NCI-H187 treated with DMSO at 0.1 percent for 48 hours (cell line): ENCODE measurements at places on chromosomes 7 and 10.

- no peak for DNase-seq
Measured at GRCh38 chr10:11386044-11386443, 225.4 kb downstream of the USP6NL start.

GRCh38 chr7:100166317-100166940 lies 2.0 kb downstream of the GAL3ST4 start:
- DNase-seq, result no peak

- no peak for DNase-seq
Measured at GRCh38 chr7:157548691-157549303, 212.0 kb downstream of the DNAJB6 start.

DNA sequence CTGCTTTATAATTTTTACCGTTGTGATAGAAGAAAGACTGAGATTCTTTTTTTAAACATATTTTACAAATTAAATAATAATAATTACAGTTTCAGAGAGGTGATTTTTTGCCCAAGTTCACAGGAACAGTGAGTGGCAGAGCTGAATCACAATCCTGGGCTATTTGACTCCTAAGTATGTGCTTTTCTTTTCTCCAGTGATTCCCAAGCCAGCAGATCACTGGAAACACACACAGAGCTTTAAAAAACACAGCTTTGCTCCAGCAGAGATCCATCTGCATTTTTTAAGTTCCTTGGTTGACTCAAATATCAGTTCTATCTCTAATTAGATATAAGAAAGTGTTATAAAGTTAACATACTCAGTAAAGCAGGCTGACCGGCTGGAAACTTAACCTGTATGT lies 69.0 kb downstream of the AHR start:
- no peak for DNase-seq

- no peak for DNase-seq
Measured at GRCh38 chr7:42886893-42887505, 24.9 kb downstream of the C7orf25 start.

DNA sequence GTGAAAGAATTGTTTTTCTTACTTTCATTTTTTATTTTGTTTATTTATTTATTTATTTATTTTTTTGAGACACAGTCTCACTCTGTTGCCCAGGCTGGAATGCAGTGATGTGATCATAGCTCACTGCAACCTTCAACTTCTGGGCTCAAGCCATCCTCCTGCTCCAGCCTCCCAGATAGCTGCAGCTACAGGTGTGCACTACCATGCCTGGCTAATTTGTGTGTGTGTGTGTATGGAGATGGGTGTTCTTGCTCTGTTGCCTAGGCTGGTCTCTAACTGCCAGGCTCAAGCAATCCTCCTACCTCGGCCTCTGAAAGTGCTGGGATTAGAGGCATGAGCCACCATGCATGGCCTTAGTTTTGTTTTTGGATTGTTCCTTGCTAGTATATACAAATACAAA lies 55.4 kb upstream of the TRIM8 start:
- DNase-seq, result no peak

GRCh38 chr10:65313406-65313805 lies 1612.4 kb upstream of the LRRTM3 start:
- no peak for DNase-seq

DNA sequence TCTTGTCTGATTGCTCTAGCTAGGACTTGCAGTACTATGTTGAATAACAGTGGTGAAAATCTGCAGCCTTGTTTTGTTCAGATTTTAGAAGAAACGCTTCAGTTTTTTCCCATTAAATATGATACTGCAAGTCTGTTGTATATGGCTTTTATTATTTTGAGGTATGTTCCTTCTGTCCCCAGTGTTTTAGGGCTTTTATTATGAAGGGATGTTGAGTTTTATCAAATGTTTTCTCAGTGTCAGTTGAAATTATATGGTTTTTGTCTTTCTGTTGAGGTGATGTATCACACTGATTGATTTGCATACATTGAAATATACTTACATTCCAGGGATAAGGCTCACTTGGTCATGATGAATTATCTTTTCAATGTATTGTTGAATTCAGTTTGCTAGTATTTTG lies 60.5 kb upstream of the HELLS start:
- no peak for DNase-seq

DNA sequence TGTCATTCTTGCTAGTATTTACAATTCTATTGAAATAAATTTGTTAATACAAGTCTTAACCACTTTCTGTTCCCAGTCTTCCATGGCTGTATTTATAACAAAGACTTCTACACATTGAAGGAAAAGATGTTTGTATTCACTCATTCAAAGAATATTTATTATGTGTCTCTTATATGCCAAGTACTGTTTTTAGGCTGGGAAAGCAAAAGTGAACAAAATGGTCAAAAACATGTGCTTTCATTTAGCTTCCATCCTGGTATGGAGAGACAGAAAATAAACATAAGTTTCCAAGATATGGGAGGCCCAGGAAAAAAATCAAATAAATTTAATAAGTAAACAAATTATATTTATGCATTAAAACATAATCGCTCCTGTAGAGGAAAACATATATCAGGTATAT lies 22.9 kb downstream of the CPED1 start:
- DNase-seq, result no peak

DNA sequence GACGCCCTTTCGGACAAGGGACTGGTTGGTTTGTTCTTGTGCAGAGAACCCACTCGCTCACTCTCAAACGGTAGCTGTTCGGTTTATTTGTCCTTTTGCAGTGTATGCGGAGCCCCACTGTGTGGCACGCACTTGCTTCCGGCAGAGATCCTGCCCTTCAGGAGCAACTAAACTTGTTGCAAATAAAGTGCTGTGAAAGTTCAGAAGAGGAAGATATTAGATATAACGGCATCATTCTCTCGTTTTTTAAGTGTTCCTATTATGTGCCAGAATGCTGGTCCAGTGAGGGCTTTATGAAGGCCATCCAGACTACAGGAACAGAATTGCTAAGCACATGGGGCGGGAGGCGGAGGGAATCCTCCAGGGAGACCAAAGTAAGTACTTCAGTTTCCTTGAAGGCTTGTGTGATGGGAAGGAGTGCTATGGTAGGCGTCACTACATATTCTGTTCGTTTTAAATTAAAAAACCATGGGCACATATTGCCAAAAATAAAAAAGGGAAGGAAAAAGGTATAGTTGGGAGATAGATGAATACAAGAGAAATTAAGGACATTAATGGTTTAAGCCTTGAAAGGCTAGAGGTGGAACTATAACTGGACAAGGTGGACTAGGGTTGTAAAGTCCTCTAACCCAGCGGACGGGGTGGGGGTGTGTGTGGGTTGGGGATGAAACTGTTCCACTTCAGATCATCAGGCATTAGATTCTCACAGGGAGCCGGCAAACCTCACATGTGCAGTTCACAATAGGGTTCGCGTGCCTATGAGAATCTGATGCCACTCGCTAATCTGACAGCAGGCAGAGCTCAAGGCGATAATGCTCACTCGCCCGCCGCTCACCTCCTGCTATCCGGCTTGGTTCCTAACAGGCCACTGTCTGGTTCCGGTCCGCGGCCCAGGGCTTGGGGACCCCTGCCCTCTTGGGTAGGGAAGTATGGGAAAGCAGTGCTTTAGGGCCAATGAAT lies 704 bp upstream of the ERLIN1 start:
- no peak for DNase-seq

DNA sequence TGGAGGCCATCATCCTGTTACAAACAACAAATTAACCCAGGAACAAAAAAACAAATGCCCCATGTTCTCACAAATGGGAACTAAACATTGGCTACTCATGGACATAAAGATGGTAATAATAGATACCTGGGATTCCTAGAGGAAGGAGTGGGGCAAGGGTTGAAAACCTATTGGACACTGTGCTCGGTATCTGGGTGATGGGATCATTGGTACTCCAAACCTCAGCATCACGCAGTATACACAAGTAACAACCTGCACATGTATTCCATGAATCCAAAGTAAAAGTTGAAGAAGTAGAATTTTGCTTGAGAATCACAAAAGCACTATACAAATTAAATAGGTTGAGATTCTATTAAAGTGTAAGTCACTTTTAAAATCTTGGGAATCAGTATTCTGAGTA lies 16.7 kb downstream of the GHITM start:
- no peak for DNase-seq

DNA sequence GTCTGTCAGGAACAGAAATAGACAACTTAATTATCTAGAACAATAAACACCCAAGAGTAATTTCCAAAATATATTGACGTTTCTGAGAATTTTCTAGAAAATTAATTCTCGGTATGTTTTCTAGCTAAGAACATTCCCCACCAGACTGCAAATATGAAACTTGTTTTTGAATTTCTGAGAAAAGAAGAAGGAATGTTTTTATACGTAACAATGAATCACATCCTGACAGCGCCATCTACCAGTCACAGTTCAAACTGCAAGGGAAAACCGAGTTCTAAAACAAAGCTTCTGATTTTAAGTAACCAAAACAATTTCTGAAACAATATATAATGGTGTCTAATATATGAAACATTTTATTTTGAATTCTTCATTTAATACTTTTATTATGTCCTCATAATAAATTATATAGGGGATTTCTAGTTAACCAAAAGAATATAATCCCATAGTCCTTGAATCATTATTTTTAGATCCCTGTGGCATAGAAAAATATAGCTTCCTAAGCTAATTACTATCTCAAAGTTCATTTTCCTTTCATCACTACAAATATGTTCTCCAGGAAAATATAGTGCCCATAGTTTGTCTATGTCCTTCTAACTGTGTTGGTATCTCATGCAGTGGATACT lies 34.5 kb upstream of the MEOX2 start:
- no peak for DNase-seq

DNA sequence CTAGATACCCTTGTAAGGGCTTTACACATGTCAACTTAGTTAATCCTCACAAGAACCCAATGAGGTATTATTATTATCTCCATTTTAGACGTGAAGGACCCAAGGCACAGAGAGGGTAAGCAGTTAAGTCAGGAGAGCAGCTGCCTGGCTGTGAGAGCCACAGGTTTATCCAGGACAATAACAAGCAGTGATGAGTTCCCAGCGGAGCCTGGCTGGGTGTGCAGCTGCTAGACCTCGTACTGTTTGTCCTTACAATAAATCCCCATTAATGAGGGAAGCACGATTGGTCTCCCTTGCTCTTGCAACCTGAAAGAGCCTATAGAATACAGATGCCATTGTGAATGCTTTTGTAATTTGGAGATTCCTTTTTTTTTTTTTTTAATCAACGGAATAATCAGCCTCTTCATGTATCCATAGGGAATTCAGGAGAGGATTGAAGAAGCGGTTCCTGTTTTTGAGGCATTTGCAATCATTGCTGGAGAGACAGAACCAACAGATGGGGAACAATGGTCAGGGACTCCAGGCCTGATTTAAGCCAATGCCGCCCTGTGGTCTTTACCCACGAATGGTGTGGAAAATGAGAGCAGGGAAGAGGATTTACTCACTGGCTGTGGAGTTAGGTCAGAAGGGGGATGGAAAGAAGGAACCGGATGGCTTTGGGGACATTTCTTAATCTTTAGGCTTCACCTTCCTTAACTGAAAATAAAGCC lies 12.3 kb upstream of the ASB4 start:
- no peak for DNase-seq

GRCh38 chr7:154914996-154915380 lies 87.9 kb downstream of the PAXIP1 start:
- no peak for DNase-seq

DNA sequence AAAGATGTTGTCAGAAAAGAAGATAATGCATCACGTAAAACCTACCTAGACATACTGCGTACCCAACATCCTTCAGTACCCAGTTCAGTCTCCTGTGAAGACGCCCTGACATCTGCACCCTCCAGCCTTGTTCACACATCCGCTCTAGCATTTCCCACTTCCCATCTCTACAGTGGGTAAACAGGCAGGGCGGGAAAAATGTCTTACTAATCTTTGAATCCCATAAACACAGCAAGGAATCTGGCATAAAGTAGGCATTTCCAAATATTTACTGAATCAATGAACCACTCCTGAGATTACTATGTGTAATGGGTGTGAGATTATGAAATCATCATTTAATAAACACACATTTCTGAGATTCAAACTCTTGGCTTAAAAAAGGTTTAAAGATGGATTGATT lies 132.8 kb downstream of the GLI3 start:
- DNase-seq, result no peak

GRCh38 chr7:125878235-125878956 lies 948.8 kb upstream of the POT1 start:
- DNase-seq, result no peak

DNA sequence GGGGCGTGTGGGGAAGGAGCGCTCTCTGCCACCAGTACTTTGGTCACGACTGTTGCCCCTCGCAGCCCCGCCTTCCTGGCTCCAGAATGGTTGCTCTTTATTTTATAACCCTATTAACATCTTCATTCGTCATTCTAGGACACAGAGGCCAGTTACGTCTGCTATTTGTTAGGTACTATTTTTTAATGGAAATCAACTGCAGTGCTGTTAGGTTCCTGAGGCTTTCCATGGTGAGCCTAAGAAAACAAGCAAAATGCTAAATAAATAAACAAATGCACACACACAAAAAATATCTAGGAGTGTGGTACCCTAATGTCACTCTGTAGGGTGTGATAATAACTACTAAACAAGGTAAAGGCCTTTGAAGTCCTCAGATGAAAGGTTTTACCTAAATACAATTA lies 71.1 kb downstream of the SLC37A3 start:
- no peak for DNase-seq

GRCh38 chr7:47069385-47070076 lies 512.4 kb downstream of the TNS3 start:
- DNase-seq, result no peak

DNA sequence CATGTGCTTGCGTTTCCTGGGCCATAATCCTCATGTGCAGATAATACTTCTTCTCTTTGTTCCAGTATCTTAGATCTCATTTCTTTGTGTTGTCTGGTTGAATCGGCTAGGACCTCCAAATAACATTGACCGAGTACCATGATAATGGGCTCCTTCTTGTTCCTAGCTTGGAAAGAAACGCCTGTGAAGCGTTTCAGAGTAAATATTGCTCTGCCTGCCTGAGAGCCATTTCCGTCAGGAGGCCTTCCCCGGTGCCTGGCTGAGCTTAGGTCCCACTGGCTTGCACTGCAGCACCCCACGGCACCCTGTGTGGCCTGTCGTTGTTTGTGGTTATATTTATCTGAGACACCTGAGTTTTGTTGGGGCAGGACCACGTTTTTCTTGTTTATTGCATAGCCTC lies 17.7 kb downstream of the FOXK1 start:
- no peak for DNase-seq

- DNase-seq, result no peak
Measured at GRCh38 chr7:132837529-132837928, 244.4 kb downstream of the CHCHD3 start.

GRCh38 chr10:113524539-113525490 lies 28.0 kb upstream of the HABP2 start:
- DNase-seq, result no peak

DNA sequence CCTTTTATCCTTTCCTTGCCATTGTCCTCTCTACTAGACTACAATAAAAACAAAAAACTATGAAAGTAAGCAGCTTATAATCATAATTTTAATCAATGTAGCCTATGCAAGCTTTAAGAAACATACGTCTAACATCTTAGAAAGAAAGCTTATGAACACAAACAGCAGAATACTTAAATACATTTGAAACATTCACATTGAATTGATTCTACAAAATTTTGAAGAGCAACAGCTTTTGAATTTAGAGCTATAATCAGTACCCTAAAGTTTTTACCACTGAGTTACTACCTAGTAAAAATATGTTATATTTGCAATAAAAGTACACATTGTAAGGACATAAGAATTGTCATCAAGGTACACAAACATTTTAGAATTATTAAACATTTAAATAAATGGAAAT lies 7.2 kb downstream of the MEOX2 start:
- no peak for DNase-seq
